NCI-H526 treated with DMSO at 0.1 percent for 48 hours (cell line): ENCODE measurements at places on chromosomes 1 and 21.

DNA sequence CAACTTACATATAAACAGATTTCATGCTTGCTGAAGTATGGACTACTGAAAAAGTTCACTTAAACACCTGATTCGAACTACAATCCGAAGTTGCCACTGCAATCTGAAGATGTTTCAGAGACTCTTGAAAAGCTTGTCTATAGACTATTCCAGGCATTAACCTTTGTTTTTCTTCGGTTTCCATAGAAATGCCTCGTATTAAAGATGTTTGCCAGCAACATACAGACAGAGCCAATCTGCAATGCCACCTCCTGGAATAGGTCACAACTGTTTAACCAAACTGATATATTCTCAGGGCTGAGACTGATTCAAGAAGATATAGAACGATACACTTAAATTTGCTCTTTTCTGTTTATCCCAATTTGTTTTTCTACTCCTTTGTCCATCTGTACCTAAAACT, 28.9 kb upstream of the DMRTB1 start:
- no peak for DNase-seq

- no peak for DNase-seq
These were observed 7.1 kb downstream of the ZBTB7B start for GRCh38 chr1:155009742-155010141.

DNA sequence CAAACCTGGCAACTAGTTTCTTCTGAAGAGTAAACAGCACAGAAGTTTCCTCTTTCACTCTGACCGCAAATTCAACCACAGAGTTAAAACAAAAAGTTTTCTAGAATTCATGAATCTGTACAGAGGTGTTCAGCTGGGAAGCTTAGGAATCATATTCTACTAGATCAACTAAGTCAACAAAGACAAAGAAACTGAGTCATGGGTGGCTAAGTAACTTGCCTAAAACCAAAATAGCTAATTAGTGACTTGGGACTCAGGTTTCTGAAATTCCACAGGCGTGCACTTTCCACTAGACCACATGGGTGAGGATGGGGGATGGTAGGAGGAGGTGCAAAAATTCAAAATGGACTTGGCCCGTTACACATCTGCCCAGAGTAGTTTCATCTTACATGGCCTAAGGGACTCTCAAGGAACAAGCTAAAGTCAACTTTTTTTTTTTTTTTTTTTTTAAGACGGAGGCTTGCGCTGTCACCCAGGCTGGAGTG, 25.8 kb downstream of the PTPN14 start:
- DNase-seq = no peak

GRCh38 chr1:115744646-115745275, 23.8 kb downstream of the CASQ2 start:
- no peak for DNase-seq

- no peak for DNase-seq
These were observed 3.2 kb downstream of the BARHL2 start for GRCh38 chr1:90713741-90714509.

GRCh38 chr1:20367116-20367585, 76.5 kb downstream of the VWA5B1 start:
- no peak for DNase-seq

- no peak for DNase-seq
These were observed 161.8 kb upstream of the IRF2BP2 start for GRCh38 chr1:234771642-234772344.

DNA sequence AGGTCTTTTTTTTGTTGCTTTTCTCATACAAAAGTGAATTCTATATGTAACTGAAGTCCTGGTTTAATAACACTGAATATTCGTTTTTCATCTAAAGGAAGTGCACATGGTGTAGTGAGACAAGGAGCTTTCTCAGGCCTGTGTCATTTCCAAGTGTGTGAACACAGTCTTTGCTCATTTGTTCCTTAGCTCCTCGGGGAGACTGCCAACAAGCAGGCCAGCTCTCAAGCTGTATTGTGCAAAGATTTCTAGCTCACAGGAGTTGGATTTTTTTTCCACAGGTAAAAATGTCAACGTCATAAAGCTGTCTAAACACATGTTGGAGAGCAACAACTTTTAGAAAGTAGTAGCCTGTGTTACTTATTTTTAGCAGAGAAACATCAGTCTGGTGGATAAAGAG, 87.8 kb upstream of the S1PR1 start:
- DNase-seq = no peak

GRCh38 chr1:92803140-92803887, 18.4 kb upstream of the EVI5 start:
- no peak for DNase-seq

GRCh38 chr1:193120604-193121166, 1.1 kb upstream of the CDC73 start:
- DNase-seq = no peak

GRCh38 chr1:234748066-234748465, 138.1 kb upstream of the IRF2BP2 start:
- no peak for DNase-seq

DNA sequence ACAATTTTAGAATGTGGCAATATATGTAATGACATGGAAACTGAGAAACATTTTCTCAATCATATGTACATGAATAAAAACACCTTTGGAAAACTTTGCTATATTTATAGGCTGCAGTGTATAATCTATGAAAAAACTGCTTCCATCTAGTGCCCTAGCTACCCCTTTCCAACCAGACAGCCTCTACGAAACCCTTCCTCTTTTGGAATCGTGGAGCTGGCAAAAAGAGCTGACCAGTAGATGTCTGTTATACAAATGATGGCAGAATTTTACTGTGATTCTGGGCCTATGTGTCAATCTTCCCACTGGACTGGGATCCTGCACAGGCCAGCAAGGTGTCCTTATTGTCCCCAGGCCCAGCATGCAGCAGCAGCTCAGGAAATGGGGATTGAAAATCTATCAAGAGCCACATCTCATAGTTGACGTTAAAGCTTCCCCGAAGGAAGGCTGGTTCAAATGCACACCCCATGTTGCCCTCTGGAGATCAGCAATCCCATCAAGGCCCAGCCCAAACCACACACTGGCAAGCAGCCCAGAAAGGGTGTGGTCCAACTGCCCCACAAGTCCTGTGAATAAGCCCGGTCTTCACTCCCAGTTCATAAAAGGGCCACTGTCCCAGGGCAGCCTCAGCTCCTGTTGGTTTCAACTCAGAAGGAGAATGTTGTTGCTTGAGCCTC, 8.8 kb upstream of the FAM20B start:
- peak; percentile 91 for DNase-seq

DNA sequence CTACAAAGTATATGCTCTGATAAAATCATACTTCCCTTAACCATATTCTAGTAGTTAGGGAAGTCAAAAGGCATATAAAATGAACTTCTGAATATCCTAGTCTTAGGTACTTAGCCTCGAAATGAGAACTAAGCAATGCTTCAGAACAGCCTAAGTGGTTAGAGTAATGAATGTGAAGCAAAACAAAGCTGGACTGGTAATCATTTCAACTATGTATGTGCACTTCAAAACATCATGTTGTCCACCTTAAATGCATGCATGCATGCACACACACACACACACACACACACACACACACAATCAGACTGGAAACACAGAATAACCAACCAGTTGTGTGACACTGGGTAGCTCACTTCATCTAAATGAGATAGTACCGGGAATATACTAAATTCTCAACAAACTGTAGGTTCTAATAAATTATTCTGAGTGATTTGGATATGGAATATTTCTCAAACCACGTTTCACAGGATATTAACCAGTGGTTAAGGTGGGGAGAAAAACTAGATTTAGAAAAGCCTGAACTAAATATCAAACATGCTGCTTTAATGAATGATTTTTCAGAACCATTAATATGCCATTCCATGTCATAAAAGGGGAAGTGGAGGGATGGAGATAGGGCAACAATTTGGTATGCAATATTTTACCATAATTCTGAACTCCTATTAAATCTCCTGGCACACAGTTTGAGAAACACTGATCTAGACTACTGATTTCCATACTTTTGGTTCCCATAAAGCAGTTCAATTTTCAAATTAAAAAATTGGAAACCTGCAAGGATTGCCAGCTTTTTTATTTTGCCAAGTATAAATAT, 19.5 kb downstream of the RNF115 start:
- DNase-seq = no peak
